ENCODE measurements at places on chromosomes 16 and 17. TPM values are rescaled to one million over a fixed set of nuclear protein-coding genes. Genes with fewer than 3 reads are reported as not detected.

GRCh38 chr17:64015447-64015846, 5.0 kb downstream of the ICAM2 start:
- DNase-seq, result no peak

GRCh38 chr17:50640686-50641351, 6.1 kb downstream of the ABCC3 start:
- peak; percentile 40 for DNase-seq

GRCh38 chr17:75722076-75722475, 817 bp downstream of the ITGB4 start:
- peak; percentile 24 for DNase-seq

The TMEM220 gene
- total RNA-seq, result 17.7 TPM

The SLC52A1 gene
- not detected for total RNA-seq

GRCh38 chr16:50743581-50744225, 1.8 kb downstream of the CYLD start:
- DNase-seq, result no peak

The LGALS3BP gene
- total RNA-seq, result 761 TPM

GRCh38 chr17:68684949-68685357, 83.8 kb upstream of the FAM20A start:
- no peak for DNase-seq

GRCh38 chr16:70737377-70738082, 51.7 kb upstream of the MTSS2 start:
- DNase-seq, result peak; percentile 77

The USP43 gene
- 8.2 TPM for total RNA-seq

DNA sequence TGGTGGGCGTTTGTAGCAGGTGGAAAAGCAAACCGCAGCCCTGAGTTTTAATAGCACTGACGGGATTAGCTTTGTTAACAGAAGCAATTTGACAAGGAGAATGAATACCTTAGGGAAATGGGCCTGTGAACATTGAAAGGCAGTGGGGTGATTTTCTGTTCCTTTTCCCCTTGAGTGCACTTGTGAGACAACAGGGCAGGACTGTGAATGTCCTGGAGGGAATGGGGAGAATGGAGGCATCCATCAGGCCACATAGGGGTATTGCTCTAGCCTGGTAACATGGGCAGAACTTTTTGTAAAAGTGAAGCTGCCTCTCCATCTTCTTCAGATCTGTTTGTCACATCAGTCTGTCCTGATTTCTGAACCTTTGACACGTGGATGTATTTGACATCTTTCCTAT, 26.2 kb downstream of the USP43 start:
- DNase-seq, result no peak

The ZNF48 gene
- 11.8 TPM for total RNA-seq

The TOX3 gene
- total RNA-seq, result 38.8 TPM

GRCh38 chr17:36859706-36860105, 77.6 kb upstream of the LHX1 start:
- no peak for DNase-seq

The TBX21 gene
- total RNA-seq, result 1.8 TPM

The MYH13 gene
- total RNA-seq, result not detected
